Stimulated activated CD8-positive, alpha-beta memory T cell treated with anti-CD3 and anti-CD28 coated beads, Interleukin-4, amount 100 ng/mL, for 48 hours (primary cell): ENCODE measurements at places on chromosomes 7 and 10.

- DNase-seq, result no peak
These were observed 13.8 kb upstream of the INPP5A start for GRCh38 chr10:132523561-132524442.

- no peak for DNase-seq
These were observed 202.7 kb upstream of the PRSS58 start for GRCh38 chr7:142460402-142461117.

- DNase-seq, result no peak
These were observed 157.9 kb upstream of the GRB10 start for GRCh38 chr7:50940621-50941020.

- DNase-seq, result no peak
These were observed 2.0 kb upstream of the RNF32 start for GRCh38 chr7:156638443-156639077.

GRCh38 chr10:6161921-6162320 lies 40.8 kb upstream of the PFKFB3 start:
- DNase-seq, result no peak

DNA sequence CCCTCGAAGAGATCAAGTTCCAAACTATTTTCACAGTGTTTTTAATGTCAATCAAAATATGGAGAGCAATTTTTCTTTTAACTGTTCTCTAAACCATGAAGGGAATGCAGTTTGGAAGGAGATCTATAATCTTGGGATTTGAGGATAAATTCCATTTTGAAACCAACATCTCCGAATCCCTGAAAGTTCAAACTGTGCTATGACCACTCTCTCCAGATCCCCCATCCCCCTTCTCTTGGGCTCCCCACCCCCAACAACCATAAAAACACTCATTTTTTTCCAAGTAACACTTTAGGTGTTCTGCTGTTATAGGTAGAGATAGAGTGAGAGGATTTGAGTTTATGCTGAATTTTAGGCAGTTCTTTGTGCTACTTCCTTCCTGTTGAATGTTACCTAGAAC lies 1.7 kb downstream of the CALD1 start:
- DNase-seq, result no peak

DNA sequence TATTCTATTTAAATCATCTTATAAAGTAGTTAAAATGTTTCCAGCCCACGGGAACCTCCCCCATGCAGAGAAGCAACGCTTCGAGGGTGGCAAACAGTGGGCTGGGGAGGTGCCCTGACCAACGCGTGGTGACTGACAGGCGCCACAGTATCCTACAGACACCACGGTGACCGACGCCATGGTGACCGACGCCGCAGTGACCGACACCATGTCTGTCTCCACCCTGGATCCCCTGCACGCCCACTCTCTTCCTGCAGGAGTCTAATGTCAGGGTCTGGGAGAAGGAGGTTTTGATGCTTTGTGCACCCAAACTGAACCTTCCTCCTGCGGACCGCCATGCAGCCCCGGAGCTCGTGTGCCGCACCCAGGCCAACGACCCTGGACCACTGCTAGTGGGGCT lies 464.4 kb downstream of the PTPRN2 start:
- no peak for DNase-seq

DNA sequence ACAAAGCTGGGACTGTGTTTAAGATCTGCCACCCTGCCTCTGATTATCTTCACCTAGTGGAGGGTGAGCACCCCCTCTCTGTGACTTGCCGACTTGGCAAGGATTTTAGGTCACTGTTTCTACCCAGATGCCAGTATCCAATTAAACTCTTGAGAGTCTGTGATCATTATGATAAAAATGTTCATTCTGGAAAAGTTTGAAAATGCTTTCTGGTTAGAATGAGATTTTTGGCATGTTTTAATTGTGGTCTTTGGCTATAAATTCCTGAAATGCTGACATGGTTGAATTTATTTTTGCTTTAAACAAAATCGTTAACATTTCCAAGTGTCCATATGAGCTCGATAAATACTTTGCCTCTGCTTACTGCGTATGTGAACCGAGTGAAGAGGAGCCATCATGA lies 221.4 kb downstream of the BICC1 start:
- DNase-seq, result no peak

- DNase-seq, result no peak
These were observed 24.1 kb upstream of the NRCAM start for GRCh38 chr7:108480311-108480710.

- DNase-seq, result no peak
These were observed 99.2 kb downstream of the PTPRN2 start for GRCh38 chr7:158488181-158488971.

GRCh38 chr10:92119340-92119739 lies 171.5 kb downstream of the CPEB3 start:
- DNase-seq, result no peak

DNA sequence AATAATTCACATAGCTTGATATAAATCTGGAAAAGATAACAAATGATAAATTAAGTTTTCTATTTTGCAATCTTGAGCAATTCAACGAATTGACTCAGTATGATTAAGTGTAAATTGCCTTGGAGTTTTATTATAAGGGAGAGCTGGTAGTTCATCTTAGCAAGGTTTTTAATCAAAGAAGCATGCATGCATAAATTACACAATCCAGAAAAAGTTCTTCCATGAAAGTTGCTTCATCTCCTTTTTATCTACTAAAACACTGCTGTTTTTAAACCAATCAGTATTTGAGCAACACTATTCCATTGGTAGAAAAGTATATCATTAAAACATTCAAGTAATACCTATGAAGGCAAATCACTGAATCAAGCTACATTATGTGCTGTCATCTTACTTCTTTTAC lies 47.6 kb downstream of the POT1 start:
- no peak for DNase-seq

- DNase-seq, result no peak
These were observed 240.5 kb downstream of the GLI3 start for GRCh38 chr7:41996381-41997035.

- DNase-seq, result peak; percentile 46
These were observed 2.1 kb downstream of the CASP7 start for GRCh38 chr10:113681533-113682470.

- peak; percentile 28 for DNase-seq
These were observed 167.9 kb upstream of the PRSS1 start for GRCh38 chr7:142581341-142581740.

GRCh38 chr7:141455723-141456122 lies 95.5 kb upstream of the AGK start:
- DNase-seq, result no peak

DNA sequence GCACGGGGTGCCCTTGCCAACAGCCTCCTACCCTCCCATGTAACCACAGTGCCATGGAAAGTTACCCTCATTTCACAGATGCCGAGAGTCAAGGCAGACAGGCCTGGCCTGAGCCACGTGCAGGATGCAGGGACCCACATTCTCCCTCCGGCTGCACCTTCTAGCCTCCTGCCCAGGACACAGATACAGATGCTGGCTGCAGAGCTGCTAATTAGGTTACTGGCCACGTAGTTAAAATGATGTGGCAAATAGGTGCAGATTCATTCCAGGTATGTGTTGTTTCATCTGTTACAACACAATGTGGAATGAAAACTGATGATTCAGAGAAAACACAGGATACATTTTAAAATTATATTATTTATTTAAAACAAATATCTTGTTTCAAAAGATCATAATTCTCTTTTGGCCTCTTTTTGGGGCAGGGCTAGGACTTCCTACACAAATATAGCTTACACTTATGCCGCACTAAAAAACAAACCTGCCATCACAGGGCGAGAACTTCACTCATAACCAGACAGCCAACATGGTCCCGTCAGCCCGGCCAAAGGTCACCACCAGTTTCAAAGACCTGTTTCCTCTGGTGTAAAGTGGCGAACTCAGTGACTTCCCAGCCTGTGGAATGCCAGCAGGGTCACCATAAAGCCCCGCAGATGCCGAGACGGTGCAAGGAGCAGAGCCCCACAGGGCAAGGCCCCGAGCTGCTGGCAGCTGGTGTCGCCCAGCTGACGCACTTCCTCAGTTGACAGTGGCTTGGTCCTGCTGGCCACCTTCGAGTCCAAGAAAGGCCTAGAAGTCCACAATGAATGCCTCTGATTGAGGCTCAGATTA lies 83.5 kb downstream of the TNS3 start:
- no peak for DNase-seq

DNA sequence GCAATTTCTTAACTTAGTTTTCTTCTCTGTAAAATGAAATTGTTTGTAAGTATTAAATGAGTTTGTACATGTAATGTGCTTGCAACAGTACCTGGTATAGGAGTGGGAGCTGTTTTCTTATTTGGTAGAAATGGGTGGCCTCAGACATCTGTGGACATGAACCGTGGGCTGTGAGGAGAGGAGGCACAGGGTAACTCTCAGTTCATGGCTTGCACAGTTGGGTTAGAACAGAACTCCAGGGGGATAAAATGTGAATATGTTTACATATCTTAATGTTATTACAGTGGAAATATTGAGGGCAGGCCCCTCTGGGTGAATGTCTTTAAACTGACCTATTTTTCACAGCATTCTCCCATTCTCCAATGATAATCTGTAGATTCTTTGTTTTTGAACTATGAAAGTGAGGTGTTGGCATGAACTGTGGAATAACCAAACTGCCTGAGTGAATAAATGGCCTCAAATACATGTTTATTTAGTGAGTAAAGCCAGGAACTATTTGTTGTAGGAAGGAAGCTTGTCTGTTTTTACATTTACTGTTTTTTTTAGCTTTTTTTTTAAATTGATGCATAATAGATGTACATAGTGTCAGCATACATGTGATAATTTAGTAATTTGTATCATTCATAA lies 2.6 kb downstream of the ABCA13 start:
- DNase-seq, result no peak

- DNase-seq, result no peak
These were observed 344.0 kb downstream of the LRRTM3 start for GRCh38 chr10:67269828-67270227.

GRCh38 chr10:29962166-29962850 lies 97.1 kb downstream of the JCAD start:
- DNase-seq, result no peak

GRCh38 chr10:117432866-117433265 lies 57.6 kb upstream of the PDZD8 start:
- no peak for DNase-seq

- no peak for DNase-seq
These were observed 28.6 kb downstream of the SORBS1 start for GRCh38 chr10:95532536-95532935.

DNA sequence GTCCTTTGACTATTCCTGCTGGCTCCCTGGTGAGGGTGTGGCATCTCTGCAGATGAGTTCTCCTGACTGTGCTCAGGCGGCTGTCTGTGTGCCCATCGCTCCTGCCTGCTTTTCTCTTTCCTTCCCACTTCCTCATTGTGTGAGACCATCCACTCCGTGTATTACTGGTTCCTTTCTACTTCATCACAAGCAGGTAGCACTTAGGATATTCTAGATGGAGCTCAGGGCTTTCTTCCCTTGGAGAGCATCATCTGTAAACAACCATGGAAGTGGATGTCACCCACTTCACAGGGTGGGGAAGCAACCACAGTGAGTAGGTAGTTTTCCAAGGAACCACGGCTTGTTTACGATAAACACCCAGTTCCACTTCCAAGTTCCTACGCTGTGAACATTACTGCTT lies 15.7 kb downstream of the DNAJB6 start:
- DNase-seq, result no peak

- DNase-seq, result peak; percentile 53
These were observed 2.1 kb downstream of the NFE2L3 start for GRCh38 chr7:26153823-26154783.

DNA sequence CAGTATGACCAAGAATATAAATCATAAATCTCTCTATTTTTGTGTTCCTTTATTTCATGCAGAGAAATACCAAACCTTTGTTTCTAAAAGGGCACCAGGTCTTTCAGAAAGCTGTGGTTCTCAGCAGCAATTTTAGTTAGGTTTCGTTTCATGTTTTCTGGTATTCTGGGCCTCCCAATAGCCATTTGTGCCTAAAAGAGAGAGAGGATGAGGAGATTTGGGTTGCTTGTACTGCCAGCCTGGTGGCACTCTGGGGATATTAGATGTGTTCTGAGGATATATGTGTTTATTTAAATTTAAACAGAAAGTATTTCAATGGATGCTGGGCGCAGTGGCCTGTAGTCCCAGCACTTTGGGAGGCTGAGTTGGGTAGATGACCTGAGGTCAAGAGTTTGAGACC lies 471.7 kb downstream of the AUTS2 start:
- no peak for DNase-seq

- DNase-seq, result no peak
These were observed 87.1 kb downstream of the CYP26A1 start for GRCh38 chr10:93160829-93161228.

GRCh38 chr10:31520986-31521831 lies 202.2 kb downstream of the ZEB1 start:
- DNase-seq, result no peak

DNA sequence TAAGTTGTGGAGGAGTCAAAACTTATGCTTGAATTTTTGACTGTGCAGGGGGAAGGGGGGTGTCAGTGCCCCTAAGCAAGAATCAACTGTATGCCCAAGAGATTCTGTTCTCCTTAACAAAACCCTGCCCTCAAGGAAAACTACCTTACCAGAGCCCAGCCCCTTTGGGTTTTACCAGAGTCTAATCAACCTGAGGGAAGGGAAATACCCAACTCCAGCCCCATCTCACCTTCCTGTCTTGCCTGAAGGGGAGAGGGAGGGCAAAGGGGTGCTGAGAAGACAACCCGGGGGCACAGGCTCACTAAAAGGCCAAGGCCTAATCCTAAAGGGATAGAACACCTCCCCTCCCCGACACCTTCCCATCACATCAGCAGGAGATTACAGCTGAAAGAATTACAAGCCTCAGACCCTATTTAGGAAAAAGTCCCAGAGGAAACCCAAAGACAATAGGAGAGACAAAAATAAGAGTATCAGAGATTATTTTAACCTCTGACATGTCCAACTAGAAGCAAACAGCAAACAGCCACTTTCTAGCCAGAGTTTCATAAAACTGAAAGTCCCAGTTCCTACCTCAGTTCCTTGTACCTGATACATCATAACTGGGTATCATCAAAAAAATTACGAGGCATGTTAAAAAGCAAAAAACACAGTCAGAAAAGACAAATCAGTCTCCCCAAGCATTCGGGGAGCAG lies 26.8 kb upstream of the C7orf33 start:
- DNase-seq, result no peak

DNA sequence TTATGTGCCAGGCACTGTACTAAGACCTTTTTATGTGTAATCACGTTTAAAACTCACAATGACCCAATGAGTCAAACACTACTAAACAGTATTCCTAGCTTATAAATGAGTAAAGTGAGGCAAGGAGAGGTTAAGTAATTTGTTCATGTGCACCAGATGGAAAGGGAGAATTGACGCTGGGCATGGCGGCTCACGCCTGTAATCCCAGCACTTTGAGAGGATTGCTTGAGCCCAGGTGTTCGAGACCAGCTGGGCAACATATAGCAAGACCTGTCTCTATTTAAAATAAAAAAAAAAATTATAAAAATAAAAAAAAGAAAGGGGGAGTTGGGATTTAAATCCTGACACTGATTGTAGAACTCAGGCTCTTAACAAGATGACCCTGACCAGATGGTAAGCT lies 46.7 kb upstream of the DLG5 start:
- no peak for DNase-seq

DNA sequence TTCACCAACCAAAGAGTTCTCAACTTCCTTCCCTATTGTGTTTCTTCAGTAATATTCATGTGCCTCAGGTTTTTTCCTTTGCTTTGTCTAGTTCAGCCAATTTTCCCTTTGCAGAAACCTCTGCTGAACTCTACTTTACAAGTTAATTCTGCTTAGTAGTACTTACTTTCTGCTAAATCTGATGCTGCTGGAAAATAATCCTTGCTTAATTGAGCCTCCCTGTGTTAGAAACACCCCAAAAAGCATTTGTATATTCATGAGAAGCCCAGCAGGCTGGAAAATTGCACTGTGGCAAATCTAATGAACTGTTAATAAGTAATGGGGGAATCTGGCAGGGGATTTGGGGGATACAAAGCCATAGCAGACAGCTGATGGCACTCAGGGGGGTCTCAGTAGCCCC lies 78.5 kb downstream of the CDCA7L start:
- DNase-seq, result no peak

- peak; percentile 91 for DNase-seq
These were observed 2.1 kb downstream of the VIM start for GRCh38 chr10:17229967-17230682.
